H9 (cell line): ENCODE measurements at places on chromosomes 3 and 15.

DNA sequence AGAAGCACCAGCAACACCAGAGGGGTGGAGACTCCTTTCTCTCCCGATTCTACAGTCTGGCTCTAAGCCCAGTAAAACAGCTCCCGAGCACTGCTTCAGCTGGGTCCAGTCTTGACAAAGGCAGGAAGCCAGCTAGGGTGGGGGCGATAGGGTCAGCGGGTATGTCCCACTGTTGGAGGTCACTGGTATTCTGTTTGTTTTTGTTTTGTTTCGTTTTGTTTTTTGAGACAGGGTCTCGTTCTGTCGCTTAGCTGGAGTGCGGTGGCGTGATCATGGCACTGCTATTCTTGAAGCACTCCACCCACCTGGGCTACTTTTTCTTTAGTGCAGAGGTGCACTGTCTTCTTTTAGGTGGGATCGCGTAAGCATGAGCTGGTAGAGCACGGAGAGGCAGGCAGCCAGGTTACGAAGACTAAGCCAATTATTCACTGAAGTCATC lies 16.3 kb downstream of the GCSAM start:
- no peak for DNase-seq

GRCh38 chr15:68284616-68285258 lies 7.2 kb downstream of the FEM1B start:
- DNase-seq, result no peak

DNA sequence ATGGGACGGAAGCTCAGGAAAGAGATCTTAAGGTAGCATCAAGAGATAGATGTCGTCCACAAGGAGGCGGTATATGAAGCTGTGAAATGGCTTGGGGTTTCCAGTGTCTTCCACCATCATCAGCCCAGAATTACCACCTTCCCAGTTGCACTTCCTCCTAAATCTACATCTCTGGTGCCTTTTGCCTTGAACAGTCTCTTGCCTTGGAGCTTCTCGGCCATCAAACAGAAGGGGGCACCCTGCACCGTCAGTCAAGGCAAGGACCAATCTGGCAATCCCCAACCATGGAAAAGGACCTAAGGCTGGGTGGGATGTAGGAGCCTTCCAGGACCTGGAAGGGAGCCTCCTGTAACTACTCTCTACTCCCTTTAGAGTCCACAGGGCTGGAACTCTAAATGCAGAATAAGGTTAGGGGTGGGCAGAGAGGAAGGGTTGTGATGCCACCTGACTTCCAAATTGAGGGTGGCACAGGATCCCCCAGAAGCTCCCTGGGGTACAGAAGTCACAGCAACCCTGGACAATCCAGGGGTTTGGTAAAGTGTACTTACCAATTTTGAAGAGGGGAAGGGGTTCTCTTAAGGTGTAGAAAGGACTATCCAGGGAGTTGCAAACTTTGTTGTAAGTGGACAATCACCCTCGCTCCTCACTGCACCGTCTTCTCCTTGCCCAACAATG lies 1.0 kb upstream of the RYR3 start:
- peak; percentile 72 for DNase-seq

GRCh38 chr3:38577371-38578080 lies 72.0 kb downstream of the SCN5A start:
- DNase-seq, result peak; percentile 22

DNA sequence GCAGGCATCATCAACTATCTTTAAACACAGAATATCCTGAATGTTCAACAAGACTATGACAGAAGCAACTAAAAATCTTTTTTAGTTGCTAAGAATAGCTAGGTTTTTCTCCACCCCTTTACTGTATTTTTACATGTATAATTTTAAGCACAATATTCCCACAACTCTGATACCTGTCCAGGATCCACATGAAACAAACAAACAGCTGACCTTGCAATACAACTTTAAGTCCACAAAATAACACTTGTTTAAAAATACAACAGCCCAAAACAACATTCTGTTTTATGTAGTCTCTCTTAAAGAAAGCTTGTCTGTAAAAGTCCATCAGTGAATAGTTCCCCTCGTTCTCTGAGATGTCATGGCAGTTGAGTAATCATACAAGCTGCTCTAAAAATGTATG lies 41.1 kb downstream of the IFT57 start:
- DNase-seq, result no peak

- DNase-seq, result no peak
These were observed 18.4 kb downstream of the CA12 start for GRCh38 chr15:63363292-63363691.

DNA sequence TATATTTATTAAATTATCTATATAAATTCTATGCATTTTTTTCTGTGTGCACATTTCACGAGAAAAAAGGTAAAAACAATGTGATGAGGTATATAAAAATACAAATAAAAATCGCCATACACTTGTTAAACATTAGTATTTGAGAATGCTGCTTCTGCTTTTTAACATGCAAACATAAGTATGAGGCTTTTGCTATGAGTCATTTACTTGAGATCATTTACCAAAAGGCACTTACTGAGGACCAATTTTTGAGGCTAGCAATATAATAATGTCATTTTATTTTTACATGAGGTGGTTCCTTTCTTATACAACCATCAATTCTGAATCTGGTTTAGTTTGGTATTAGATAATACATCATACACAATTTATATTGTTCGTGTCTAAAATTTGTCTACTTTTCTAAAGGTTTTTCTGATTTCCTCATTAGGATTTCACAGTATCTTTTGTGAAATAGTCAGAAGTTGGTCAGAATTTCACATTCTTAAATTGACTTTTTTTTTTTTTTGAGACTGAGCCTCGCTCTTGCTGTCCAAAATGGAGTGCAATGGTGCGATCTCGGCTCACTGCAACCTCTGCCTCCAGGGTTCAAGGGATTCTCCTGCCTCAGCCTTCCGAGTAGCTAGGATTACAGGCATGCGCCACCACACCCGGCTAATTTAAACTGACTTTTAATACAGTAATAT lies 25.6 kb downstream of the DCUN1D1 start:
- no peak for DNase-seq

DNA sequence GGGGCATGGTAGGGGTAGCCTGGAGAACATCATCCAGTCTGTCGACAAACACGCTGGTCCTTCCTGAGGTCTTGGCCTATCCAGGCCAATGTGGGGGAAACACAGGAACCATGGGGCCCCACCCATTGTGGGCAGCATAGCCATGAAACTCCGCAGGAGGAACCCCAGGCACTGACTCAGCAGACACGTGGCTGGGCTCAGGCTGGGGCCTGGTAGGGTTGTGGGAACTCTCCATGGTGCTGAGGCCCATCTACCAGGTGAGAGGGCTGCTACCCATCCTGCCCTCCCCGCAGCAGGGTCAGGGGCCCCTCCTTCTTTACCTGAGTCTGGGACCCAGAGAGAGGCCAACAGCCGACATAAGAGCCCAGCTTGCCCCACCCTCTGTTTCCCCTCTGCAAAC lies 22.6 kb upstream of the CACNA2D2 start:
- DNase-seq, result peak; percentile 86

DNA sequence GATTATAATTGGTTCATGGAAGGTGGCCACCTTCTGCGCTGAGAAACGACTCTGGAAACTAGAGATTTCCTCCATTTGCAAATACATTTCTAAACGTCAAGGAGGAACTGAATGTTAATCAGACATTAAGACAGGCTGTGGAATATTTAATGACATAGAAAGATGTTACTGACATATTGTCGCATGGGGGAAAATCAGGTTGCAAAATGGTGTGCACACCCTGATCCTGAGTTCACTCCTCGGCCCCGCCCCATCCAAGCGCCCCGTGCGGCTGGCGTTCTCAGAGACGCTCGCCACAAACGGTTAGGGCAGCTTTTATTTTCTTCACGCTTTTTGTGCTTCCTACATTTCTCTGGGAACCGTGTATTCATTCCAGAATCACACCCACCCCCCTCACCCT lies 10.7 kb downstream of the H1-8 start:
- DNase-seq, result no peak

- DNase-seq, result no peak
These were observed 427.1 kb upstream of the RASGRP1 start for GRCh38 chr15:38991701-38992100.
